ENCODE measurements at places on chromosomes 1 and 21.

DNA sequence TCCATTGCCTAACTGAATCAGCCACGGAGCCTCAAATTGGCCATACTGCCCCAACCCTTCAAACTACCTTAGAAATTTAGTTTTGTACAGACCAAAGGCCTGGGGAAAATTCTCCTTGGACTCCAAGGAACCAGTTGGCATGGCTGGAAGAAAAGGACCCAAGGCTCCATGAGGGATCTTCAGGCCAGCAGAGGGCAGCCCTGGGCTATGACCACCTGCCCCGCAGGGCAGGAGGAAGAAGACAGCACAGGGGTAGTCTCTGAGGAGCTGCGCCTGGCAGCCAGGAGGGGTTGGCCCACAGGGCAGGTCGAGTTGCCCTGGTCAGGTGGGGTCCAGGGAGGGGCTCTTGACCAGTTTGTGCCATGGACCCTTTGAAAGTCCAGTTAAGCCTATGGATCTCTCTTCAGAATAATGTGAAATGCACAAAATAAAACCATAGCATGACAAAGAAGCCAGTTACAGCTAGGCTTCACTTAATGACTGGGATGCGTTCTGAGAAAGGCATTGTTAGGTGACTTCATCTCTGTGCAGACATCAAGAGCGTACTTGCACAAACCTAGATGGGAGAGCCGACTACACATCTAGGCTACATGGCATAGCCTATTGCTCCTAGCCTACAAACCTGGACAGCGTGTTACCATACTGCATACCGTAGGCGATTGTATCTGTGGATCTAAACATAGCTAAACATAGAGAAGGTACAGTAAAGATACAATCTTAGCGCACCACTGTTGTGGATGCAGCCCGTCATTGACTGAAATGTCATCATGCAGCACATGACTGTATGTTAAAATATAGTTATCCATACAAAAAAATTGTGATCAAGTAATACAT, 26.1 kb downstream of the CACNA1S start:
- no peak for DNase-seq

- no peak for DNase-seq
Measured at GRCh38 chr1:30654188-30654587, 69.2 kb downstream of the MATN1 start.

- peak; percentile 36 for DNase-seq
Measured at GRCh38 chr1:101253976-101254674, 17.3 kb downstream of the S1PR1 start.

DNA sequence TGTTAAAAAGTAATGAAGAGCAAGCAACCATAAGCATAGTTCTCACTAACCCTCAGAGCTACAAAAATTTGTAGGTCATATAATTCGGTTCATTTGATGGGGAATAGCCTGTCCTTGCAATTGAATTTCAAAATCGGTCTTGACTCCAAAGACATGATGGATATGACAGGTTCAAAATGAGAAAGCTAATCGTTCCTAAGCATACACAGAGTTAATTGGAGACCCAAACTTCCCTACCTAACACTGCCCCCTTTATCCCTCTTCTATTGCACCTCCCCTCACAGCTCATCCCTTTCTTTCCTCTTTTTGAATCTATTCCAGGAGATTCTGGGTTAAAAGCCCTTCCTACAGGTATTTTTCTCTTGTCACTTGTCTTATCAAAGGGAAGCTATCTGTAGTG, 390.0 kb upstream of the PTBP2 start:
- no peak for DNase-seq

GRCh38 chr1:76940571-76941335, 73.5 kb downstream of the ST6GALNAC5 start:
- no peak for DNase-seq

DNA sequence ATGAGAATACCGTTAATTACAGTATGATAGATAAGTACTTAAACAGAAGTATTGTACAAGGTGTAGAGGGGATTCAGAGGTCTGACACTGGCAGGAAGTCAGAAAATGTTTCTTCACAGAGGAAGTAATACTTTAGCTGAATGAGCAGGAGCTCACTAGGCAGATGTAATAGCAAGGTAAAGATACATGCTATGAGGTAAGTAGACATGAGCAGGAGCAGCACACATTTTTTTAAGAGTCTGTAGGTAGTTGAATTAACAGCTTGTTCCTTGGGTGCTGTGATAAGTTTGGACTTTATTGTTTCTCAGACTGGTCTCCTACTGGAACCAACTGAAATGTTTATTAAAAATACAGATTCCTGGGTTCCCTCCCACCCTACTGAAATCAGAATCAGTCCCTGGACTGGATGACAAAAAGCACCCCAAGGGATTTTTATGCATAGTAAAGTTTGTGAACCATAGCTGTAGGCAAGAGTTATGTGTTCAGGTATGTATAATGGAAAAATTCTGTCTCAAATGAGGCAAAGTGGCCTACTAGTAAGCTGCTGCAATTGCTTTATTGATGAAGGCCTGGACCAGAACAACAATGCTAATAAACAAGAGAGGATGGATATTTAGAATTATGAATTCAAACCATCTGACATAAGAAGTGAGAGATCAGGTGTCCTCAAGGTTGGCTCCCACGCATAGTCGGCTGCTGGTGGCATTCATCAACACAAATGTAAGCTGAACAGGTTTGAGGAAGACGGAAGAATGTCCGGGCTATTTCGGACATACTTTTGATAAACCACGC, 902 bp downstream of the AP4B1 start:
- DNase-seq = no peak

DNA sequence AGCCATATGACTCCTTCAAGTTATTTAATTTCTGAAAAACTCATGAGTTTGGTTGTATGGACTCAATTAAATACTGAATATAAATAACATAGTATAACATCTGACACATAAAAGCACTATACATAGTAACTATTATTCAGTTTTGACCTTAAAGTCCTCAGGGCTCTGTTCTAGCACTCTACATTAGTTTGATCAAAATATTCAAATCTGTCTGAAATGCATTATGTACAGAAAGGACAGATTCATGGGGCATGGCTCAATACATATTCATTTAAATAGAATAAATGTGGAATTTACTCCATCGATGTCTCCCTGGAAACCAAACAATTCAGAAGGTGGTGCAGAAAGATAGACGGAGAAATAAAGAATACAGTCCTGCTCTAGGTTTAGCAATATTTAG, 49.1 kb downstream of the RBM11 start:
- DNase-seq = no peak

DNA sequence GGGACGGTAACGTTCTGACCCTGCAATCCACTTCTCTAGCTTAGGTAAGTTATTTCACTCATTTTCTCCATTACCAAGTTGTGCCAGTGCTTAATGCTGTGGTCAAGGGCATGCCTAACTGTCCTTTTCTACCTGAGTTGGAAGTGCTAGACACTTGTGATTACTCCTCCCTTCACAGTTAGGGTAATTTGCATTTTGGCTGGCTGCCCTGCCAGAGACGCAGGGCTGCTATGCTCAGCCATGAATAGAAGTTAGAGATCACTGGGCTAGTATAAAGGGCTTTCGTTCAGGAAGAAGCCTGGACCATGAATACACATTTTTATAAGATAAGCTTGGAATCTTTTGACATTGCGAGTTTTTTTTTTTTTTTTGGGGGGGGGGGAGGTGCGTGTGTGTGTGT, 633.2 kb upstream of the NEGR1 start:
- no peak for DNase-seq

- DNase-seq = no peak
Measured at GRCh38 chr1:172041742-172042141, 200.4 kb downstream of the DNM3 start.

GRCh38 chr1:929712-930632, 6.2 kb downstream of the SAMD11 start:
- DNase-seq = no peak

- no peak for DNase-seq
Measured at GRCh38 chr1:204599098-204599497, 82.9 kb downstream of the MDM4 start.

GRCh38 chr1:181159451-181160140, 71.1 kb downstream of the IER5 start:
- DNase-seq = no peak

DNA sequence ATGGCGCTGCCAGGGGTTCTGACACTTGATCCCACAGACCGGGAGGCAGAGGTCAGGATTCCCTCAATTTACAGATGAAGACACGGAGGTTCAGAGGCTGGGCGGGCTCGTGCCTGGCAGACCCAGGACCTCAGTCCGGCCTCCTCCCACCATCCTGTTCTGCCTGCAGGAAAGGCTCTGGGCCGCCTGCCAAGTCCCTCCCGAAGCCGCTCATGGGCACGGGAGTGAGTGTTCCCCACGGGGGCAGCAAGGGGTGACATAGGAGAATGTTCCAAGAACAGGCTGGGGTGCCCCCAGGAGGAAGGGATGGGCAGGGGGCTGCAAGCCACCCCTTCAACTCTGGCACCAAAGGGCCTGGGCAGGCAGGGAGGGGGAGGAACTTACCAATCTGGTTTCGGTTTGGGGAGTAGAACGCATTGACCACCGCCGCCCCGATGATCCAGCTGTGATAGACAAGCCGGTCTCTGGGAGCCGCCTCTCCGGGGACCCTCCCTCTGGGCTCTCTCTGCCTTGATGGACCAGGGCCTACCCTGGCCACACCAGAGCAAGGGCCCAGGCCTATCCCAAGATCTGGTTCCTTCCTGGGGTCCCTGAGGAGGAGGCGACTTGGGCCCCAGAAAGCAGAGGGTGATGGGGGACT, 7.5 kb downstream of the PRXL2B start:
- no peak for DNase-seq

DNA sequence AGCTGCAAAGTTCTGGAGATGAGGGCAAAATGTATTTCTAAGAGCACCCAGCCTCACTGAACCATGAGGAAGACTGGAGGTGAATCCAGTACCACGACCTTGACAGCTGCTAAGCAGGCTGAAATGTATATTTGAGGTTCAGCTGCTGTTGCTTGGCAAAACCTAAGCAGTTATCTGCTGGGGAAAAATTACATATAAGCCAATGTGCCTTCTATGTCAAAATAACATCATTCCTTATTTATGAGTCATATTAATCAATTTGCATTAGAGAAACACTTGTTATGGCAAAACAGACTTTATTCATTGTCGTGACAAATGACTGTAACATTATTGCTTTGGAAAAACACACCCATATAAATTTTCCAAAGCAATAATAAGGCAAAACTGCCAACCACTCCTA, 560.5 kb upstream of the NR5A2 start:
- no peak for DNase-seq

DNA sequence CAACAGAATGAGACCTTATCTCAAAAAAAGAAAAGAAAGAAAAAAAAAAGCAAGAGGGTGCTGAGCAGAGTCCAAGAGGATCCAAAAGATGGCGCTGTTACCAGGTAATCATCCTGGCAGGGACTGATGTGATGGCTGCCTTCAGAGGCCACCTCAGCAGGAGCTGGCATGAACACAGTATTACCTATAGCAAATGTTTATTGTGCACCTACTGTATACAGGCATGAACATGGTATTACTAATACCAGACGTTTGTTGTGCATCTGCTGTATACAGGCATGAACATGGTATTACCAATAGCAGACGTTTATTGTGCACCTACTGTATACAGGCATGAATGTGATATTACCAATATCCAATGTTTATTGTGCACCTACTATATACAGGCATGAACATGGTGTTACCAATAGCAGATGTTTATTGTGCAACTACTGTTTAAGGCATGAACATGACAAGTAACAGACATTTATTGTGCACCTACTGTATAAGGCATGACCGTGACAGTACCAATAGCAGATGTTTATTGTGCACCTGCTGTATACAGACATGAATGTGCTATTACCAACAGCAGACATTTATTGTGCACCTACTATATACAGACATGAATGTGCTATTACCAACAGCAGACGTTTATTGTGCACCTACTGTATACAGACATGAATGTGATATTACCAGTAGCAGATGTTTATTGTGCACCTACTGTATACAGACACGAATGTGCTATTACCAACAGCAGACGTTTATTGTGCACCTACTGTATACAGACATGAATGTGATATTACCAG, 115.1 kb upstream of the TMEM51 start:
- DNase-seq = no peak

- no peak for DNase-seq
Measured at GRCh38 chr1:164743976-164744375, 185.0 kb downstream of the PBX1 start.
